ENCODE measurements at places on chromosomes 12 and 14.

DNA sequence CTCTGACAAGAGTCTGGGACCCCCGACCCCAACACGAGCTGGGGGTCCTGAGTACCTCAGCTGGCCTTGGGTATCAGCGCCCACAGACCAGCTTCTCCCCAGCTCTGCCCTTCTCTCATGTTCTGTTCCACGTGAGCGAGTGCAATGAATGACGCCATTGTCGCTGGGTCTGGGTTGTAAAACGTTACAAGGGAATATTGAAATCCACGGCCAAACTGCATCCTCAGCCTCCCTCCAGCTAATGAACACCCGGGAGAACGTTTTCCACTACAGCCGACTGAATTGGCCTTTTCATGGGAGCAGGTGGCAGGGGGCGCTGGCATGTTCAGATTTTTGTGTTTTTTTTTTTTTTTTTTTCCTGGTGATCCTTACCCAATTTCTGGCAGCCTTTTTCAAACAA is 34.7 kb downstream of the TBX5 start:
- no peak for DNase-seq

- no peak for DNase-seq
These were observed 40.4 kb downstream of the ERH start for GRCh38 chr14:69357544-69358200.

- no peak for DNase-seq
These were observed 123.2 kb upstream of the MAX start for GRCh38 chr14:65225299-65226159.

DNA sequence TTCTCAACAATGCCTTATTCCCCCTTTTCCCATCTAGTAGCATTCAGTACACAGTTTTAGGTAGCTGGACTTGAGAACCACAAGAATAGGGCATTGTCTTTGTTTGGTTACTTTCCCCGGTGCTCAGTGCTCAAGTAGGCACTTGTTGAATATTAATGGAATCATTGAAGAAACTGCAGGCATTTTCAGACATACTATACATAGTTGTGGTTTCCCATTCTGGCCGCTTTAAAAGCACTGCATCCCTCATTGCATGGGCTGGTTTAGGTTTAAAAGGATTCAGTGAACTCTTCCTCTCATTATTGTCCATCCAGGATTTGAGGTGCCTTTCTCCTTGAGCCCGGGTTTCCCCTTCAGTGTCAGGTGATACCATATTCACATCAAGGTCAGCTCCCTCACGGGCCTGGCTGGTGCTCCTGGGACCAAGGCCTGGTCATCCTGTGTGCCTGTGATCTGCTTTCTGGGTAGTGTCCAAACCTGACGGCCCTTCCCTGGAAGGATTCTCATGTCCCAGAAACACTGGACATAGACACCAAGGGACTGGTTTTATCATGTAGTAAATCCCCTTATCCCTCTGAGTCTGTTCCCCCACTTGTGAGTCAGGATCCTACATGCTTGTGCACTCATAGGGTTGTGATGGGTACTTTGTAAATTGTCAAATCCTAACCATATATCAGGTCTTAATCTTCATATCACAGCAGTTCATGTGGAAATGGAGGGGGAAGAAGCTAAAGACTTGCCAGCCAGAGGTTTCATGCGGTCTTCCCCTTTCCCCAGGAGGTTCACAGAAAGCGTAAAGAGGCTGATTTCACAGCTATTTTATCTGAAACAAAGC is 7.4 kb downstream of the TCP11L2 start:
- no peak for DNase-seq
